Activated B cell treated with CpG ODN at 0.5 μM for 24 hours (primary cell): ENCODE measurements at places on chromosomes 13 and 19. TPM values are rescaled to one million over a fixed set of nuclear protein-coding genes. Genes with fewer than 3 reads are reported as not detected.
A peak's percentile ranks its signal among the peaks of the same experiment; 100 is the strongest.

Gene SELENOV
- total RNA-seq = not detected in 2 replicates

DNA sequence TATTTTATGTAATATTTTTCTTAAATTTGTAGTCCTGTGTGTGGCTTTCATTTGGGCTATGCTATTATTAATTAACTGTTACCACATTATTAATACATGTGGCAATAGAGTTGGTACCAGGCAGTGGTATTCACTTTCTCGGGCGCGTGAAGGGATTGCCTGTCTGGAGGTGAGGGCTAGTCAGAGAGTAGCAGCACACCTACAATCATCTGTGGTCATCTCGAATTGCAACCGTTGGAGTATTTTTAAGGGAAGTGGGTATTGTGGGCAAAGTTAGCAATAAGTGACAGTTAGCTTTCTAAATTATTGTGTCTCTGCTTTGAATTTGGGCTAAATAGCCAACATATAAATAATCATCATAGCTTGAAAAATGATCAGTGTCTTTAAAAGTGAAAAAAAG lies 20.0 kb upstream of the GPR18 start:
- DNase-seq = no peak

- no peak for DNase-seq
These were observed 3.8 kb upstream of the MYBPC2 start for GRCh38 chr19:50428772-50429463.

Gene FBXO27
- 0.24 TPM in 1 of 2 replicates, not detected in the other for total RNA-seq

- no peak for DNase-seq
These were observed 12.8 kb downstream of the C3 start for GRCh38 chr19:6707658-6708018.

Gene FCGBP
- total RNA-seq = 5.8 and 6.1 TPM in 2 replicates

Gene SIGLEC11
- total RNA-seq = not detected in 2 replicates

Gene CCDC106
- 14.0 and 14.4 TPM in 2 replicates for total RNA-seq

Gene ASF1B
- total RNA-seq = 3.4 and 3.7 TPM in 2 replicates

- DNase-seq = no peak
These were observed 45.1 kb downstream of the OLFM4 start for GRCh38 chr13:53073711-53074110.

Gene KANK3
- total RNA-seq = 0.07 and 0.29 TPM in 2 replicates

DNA sequence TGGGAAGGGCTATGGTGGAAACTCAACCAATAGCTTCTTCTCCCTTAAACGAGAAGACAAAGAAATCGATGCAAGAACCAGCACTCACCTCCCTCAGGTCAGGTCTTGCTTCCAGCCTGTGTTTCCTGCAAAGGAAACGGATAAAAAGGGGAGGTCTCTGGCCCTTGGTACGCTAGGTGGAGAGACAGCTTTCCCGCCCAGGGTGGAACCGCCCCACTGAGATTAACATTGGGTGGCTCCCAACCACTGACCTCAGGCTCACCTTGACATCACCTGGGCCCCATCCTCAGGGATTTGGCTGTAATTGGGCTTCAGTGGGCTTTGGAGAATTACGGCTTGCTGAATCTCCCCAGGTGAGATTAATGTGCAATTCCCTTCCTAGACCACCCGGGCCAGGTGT lies at the start of gene NLRP7:
NLRP7 (minus strand) TSS at position 150 of the 400 bp plus-strand sequence.
- DNase-seq = no peak

- no peak for DNase-seq
These were observed 31.4 kb downstream of the NFIX start for GRCh38 chr19:13026462-13027370.

Gene ZNF222
- 6.0 and 6.7 TPM in 2 replicates for total RNA-seq

GRCh38 chr13:21055511-21056045 lies 5.8 kb downstream of the LATS2 start:
- DNase-seq = no peak

GRCh38 chr13:109959903-109960302 lies 173.5 kb upstream of the IRS2 start:
- no peak for DNase-seq

Gene ALKBH7
- total RNA-seq = 48.4 and 52.9 TPM in 2 replicates

DNA sequence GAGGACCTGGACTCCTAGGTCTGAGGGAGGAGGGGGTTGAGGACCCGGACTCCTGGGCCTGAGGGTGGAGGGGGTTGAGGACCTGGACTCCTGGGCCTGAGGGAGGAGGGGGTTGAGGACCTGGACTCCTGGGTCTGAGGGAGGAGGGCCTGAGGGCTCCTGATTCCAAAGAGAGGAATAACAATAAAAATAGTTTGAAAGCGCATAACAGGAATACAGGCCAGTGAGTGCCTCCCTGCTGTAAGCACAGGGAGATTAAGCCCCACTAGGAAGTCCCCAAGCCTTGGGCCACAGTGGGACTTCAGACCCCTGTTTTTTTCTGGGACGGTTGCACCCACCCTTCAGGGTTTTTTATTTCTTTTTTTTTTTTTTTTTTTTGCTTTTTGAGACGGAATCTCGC lies 1.2 kb upstream of the SBK2 start:
- DNase-seq = no peak

- DNase-seq = no peak
These were observed 224.5 kb downstream of the EFNB2 start for GRCh38 chr13:106311004-106311403.

- DNase-seq = peak; percentile 64
These were observed 1.5 kb upstream of the RAB3A start for GRCh38 chr19:18205200-18205892.

GRCh38 chr19:35975608-35976214 lies 19.3 kb upstream of the SDHAF1 start:
- DNase-seq = no peak

GRCh38 chr13:20099319-20099718 lies 61.5 kb downstream of the GJA3 start:
- no peak for DNase-seq

Gene ZNF681
- 5.5 and 8.3 TPM in 2 replicates for total RNA-seq

DNA sequence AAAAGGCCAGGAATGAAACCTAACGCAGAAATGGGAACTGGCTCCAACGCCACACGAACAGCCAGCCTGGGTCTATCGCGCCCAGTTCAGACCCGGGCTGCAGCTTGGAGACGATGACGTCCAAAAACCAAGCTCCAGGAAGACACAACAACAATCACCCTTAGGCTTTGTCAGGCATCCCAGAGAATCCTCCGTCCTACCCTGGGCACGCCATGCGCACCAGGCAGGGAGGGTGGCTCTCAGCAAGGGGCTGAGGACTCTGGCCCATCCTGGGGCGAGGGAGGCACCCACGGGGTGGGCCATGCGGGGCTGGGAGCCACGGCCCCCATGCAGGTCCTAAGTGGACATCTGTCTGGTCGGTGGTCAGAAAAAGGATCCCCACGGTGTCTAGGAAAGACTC lies 9.0 kb downstream of the RASA3 start:
- no peak for DNase-seq

GRCh38 chr19:51346742-51347141 lies 4.8 kb upstream of the VSIG10L start:
- no peak for DNase-seq

DNA sequence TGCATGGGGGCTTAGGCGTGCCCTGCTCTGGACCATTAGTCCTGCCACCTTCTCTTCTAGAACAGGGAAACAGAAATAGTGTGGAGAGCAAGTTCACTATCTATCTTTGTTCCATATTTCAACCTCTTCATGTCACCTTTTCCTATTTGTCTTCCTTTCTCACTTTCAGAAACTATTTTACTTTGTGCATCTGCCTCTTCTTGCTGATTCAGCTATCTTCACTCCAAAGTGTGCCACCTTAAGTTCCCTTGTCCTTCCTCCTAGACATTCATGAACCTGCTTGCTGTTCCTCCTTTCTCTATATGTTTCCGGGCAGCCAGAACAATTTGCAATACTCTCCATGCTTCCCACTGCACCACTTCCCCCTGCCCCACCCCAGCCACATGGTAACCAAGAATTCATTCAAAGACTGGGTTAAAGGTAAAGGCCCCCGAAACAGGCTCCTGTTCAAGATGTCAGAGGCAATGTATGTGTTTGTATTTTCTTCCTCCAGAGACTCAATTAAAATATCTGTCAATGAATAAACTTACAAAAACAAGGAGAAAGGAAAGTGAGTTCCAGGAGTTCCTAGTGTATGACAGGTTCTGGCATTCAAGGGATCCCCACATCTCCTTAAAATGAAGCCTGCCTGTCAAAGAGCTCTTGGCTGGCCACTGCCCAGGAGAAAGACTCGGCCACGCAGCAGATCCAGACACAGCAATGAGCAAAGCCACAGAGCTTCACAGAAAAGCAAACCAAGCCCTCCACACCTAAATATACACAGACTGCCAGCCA lies 268.1 kb downstream of the DNAJC15 start:
- no peak for DNase-seq

Gene KLK8
- not detected in 2 replicates for total RNA-seq

GRCh38 chr19:48553676-48554384 lies 1.9 kb downstream of the SULT2B1 start:
- no peak for DNase-seq

DNA sequence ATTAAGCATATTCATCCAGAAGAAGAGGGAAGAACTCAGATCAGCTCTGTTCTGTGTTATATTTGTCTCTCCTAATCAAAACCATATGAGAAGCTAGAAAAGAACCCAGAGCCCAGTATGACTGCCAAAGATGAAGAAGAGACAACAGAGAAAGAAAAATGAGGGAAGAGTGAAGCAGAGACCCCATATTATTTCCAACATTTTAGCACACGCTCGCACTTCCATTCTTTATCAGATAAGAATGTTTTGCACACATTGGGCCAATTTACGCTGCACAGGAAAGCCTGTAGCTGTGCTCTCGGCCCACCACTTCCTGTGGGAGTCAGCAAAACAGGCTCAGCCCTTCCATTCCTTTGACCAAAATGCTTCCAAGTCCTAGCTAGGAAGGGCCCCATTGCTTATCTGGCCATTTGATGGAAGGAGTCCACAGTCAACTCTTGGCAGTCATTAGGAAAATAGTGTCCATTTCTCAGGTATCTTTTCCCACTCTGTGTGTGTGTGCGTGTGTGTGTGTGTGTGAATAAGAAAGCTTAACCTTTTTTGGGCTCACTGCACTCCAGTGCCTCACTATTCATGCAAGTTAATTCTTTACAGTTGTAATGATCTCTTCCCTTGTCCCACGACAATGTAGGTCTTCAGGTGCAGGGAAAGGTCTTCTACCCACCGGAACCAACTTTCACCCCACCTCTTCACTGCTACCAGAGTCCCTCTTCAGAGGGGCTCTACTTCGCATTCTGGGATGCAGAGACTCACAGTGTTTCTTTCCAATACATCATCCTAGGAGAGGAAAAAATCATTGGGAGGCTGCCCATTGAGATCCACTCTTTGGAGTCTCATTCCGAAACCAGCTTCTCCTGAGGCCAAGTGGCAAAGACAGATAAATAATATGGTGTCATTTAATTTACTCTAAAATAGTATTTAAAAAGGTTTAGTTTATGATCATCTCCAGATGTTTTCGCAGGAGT lies 237.5 kb downstream of the COG6 start:
- DNase-seq = no peak

Gene NANOS3
- total RNA-seq = not detected in 2 replicates

GRCh38 chr13:28056970-28057712 lies 43.2 kb downstream of the FLT3 start:
- no peak for DNase-seq

Gene PGLYRP1
- not detected in 2 replicates for total RNA-seq

Gene FGF22
- total RNA-seq = 0.64 and 0.73 TPM in 2 replicates

GRCh38 chr13:32998966-32999365 lies 17.3 kb upstream of the KL start:
- DNase-seq = no peak

GRCh38 chr19:45153339-45154063 lies 7.3 kb downstream of the NKPD1 start:
- DNase-seq = peak; percentile 31

- DNase-seq = no peak
These were observed 4.0 kb downstream of the RTN2 start for GRCh38 chr19:45492627-45493470.

Gene SIGLEC5
- total RNA-seq = 0.22 TPM in 1 of 2 replicates, not detected in the other

DNA sequence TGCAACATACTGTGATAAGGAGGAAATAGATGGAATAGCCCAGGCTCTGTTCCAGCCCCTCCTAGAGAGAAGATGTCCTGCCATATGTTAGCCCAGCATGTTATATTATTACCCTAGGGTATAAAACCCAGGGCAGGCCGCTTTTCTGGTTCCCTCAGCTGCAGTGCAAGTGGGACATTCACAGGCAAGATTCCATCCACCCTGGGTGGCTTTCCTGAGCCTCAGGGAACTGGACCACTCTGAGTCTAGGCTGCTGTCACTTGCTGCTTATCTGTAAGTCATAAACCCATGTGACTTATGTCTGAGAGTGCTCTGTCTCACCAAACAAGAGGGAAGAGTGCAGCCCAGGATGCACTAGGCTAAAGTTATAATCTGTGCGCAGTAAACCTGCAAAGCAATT lies 413.2 kb downstream of the MZT1 start:
- DNase-seq = no peak

Gene DAND5
- not detected in 2 replicates for total RNA-seq

- DNase-seq = no peak
These were observed 13.7 kb downstream of the LDLR start for GRCh38 chr19:11102944-11103343.

DNA sequence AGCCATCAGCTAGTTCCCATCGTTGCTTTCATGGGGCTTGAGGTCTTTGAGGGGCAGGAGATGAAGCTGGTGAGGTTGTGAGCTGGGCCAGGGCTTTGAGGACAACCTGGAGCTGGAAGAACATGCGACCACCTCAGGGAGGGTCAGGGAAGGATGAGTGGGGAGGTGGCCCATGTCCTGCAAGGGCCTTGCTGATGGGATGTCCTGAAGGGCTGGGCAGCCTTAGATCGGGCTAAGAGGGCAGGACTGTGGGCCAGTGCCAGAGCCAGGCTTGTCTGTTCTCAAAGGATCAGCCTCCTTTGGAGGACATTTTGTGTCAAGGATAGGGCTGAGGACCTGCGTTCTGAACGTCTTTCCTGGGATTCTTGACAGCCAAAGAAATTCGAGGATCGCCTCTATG lies 10.5 kb downstream of the CYTH2 start:
- DNase-seq = no peak

DNA sequence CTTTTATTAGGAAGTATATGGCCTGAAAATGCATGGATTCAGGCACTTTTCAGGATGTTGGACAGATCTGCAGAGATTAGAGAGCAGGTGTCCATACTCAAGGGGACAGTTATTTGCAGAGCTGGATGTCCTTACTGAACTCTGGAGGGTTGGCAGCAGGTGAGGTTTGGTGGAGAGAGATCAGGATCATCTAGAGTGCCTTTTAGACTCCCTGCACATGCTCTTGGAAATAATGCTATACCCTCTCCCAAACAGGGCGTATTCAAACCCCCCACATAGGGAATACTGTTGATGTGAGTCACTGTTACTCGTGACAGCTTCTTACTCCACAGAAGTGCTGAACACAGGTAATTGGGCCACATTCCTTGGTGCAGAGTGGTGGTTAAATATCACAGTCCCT lies 725.7 kb upstream of the SGCG start:
- DNase-seq = no peak

Gene APC2
- total RNA-seq = 0.42 and 0.59 TPM in 2 replicates

DNA sequence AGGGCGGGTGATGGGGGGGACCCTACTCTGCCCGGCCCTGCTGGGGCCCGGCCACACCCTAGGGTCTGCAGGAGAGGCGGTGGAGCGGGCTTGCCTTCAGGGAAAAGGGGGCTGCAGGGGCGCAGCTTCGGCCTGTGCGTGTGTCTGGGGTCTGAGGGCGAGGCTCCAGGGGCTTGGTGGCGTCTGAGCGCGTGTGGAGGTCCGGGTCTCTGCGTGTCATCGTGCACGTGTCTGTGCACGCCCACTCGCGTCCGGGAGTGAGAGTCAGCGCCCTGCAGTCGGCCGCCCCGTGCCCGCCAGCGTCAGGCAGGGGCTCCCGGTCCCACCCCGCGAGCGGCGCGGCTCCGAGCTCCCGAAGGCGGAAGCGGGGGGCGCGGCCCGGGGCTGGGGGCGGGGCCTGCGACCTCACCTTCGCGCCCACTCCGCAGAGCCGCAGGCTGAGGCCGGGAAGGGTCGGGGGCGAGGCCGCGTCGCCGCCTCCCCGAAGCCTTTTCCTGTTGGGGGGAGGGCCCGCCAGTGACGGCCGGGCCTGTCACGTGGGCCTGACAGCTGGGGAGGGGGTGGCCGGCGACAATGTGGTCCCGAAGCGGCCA lies at the start of gene ARHGAP45:
ARHGAP45 (plus strand) TSS at position 420 of the 593 bp plus-strand sequence. CDS start 239 bp downstream, outside the sequence.
- peak; percentile 79 for DNase-seq
